ENCODE measurements at places on chromosomes 5 and 9. TPM values are rescaled to one million over a fixed set of nuclear protein-coding genes. Genes with fewer than 3 reads are reported as not detected.

The SV2C gene
- total RNA-seq = 0.24 TPM

The SH3RF2 gene
- total RNA-seq = 0.95 TPM

- no peak for DNase-seq
- H3K36me3 ChIP-seq = no peaks in the 10 kb centered on the region
- H3K4me1 ChIP-seq = peaks cover 21% of the 10 kb centered on the region
- no peak overlapping the region for H3K4me3 ChIP-seq
Measured at GRCh38 chr5:14729448-14730385, 65.2 kb downstream of the OTULIN start.

DNA sequence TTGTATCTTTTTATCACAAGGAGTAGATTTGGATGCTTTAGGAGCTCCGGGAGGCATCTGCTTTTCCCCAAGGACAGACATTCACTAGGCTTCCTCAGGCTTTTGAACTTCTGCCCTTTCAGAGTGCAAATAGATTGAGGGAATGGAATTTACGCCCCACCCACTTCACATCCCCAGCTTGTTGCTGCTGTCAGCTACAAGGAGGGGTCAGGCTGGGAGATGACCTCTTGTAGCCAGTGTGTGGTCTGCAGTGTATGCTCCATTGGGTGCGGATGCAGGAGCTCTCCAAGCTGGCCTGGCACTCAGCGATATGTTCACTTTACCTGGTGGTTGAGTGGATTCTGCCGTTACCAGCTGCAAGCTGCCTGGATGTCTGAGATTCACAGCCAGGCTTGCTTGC, 6.4 kb downstream of the TNFSF15 start:
- peak; percentile 49 for DNase-seq
- no peak overlapping the region for H3K4me3 ChIP-seq
- H3K27ac ChIP-seq = no peak overlapping the region
- peaks cover 9% of the 10 kb centered on the region for H3K4me1 ChIP-seq

DNA sequence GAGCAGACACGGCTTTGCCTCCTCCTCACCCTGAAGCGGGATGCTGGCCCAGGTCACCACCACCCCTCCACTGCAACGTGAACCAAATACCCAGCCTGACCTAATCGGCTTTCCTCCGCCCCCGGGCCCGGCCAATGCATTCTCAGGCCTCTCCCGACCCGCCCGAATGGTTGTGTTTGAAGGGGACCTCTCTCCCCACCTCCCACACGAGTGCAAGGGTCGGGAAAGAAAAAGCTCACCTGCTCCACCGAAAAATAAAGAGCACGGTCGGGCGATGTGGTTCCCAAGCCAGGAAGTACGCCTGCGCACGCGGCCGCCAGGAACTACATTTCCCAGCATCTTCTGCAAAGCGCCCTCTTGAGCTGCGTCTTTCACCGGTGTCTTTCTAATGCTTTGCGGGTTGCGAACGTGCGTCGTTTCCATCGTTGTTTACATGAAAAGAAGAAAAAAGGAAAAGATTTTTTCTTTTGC, at the start of gene ZNF883:
ZNF883 (minus strand) TSS at position 282 of the 471 bp plus-strand sequence.
- H3K4me3 ChIP-seq = peak within 1 kb of the TSS; percentile 80
- no peaks in the 10 kb centered on the region for H3K36me3 ChIP-seq
- DNase-seq = peak; percentile 33
- H3K27ac ChIP-seq = no peak within 1 kb of the TSS
- H3K4me1 ChIP-seq = no peaks in the 10 kb centered on the region
- H3K27me3 ChIP-seq = no peaks in the 10 kb centered on the region

GRCh38 chr9:135369412-135369990, 110.1 kb upstream of the PPP1R26 start:
- H3K4me1 ChIP-seq = peaks cover 6% of the 10 kb centered on the region
- H3K36me3 ChIP-seq = no peaks in the 10 kb centered on the region
- H3K27me3 ChIP-seq = no peaks in the 10 kb centered on the region
- H3K4me3 ChIP-seq = no peak overlapping the region
- no peak for DNase-seq
- no peak overlapping the region for H3K27ac ChIP-seq

- no peak overlapping the region for H3K27ac ChIP-seq
- no peaks in the 10 kb centered on the region for H3K27me3 ChIP-seq
- no peak for DNase-seq
- H3K36me3 ChIP-seq = peaks cover 71% of the 10 kb centered on the region
- peaks cover 3% of the 10 kb centered on the region for H3K4me1 ChIP-seq
- H3K4me3 ChIP-seq = no peak overlapping the region
Measured at GRCh38 chr9:127447416-127448111, 3.6 kb downstream of the RPL12 start.

- no peak overlapping the region for H3K27ac ChIP-seq
- H3K4me3 ChIP-seq = no peak overlapping the region
- no peak for DNase-seq
- no peaks in the 10 kb centered on the region for H3K36me3 ChIP-seq
- no peaks in the 10 kb centered on the region for H3K4me1 ChIP-seq
- H3K27me3 ChIP-seq = no peaks in the 10 kb centered on the region
Measured at GRCh38 chr5:163189023-163189553, 248.3 kb upstream of the CCNG1 start.

- H3K4me1 ChIP-seq = no peaks in the 10 kb centered on the region
- no peak overlapping the region for H3K27ac ChIP-seq
- no peak for DNase-seq
- H3K36me3 ChIP-seq = no peaks in the 10 kb centered on the region
- no peaks in the 10 kb centered on the region for H3K27me3 ChIP-seq
- H3K4me3 ChIP-seq = no peak overlapping the region
Measured at GRCh38 chr5:145347026-145347616, 488.0 kb downstream of the PRELID2 start.

- no peak for DNase-seq
- no peaks in the 10 kb centered on the region for H3K36me3 ChIP-seq
- H3K4me1 ChIP-seq = no peaks in the 10 kb centered on the region
- H3K27ac ChIP-seq = no peak overlapping the region
- H3K4me3 ChIP-seq = no peak overlapping the region
- no peaks in the 10 kb centered on the region for H3K27me3 ChIP-seq
Measured at GRCh38 chr5:137395011-137395755, 103.9 kb downstream of the SPOCK1 start.

Measured in H1 (cell line).